ENCODE measurements at places on chromosomes 3 and 15.

DNA sequence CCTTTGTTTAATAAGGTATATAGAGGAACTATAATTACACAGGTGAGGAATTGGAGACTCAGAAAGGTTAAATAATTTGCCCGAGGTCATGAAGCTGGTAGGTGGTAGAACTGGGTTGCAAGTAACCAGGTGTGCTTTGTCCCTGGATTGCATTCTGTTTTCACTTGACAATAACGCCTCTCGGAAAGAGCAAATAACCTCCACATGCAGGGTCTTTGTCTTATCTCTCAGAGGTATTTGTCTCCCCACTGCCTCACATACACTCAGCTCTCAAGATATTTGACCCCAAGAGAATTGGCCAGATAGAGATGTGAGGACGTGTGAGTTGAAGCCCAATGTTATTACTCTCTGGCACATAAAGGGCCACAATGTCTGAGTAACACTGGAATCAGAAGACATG is 320.9 kb upstream of the ONECUT1 start:
- no peak for DNase-seq

DNA sequence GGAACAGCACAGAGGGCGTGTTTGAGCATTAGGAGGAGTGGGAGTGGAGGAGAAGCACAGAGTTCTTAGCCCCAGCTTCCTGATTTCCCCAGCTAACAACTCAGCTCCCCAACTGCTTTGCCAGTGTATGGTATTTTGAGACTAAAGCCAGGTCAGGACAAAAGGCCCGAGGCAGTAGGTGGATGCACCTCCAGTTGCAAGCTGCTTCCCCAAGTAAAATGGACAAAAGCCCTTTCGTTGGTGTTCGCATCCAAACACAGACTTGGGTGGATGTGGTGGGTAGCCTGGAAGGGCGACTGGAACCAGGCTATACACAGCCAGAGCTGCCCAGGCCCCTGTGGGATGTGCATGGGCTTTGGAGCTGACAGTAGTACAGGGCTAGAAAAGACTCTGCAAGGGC is 12.3 kb upstream of the EHD4 start:
- DNase-seq: no peak

- peak; percentile 78 for DNase-seq
These were observed 11.0 kb upstream of the FBLN2 start for GRCh38 chr3:13537909-13538296.

GRCh38 chr3:128683957-128684356 is 33.3 kb upstream of the RPN1 start:
- DNase-seq: no peak

- DNase-seq: no peak
These were observed 6.5 kb downstream of the MCTP2 start for GRCh38 chr15:94237903-94238302.

DNA sequence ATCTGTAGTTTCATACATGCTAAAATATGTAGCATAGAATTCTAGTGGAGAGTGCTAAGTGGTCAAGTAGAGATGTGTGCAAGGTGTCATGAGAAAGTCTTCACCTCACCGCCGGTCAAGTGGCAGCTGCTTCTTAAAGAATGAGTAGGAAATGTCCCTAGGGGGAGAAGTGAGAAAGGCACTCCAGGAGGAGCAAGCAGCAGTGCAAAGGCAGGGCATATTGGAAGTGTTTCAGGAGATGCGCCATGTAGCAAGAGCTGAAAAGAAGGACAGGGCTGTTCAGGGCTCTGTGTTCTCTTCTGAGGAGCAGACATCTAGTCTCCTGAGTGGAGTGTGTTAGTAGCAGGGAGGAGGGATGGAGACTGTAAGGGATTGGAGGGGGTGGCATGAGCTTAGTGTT is 312.4 kb upstream of the SEMA6D start:
- DNase-seq: no peak

GRCh38 chr3:113659101-113659541 is 37.3 kb downstream of the USF3 start:
- no peak for DNase-seq
